ENCODE measurements at places on chromosomes 16 and 17.

GRCh38 chr17:21024024-21024423 is 18.8 kb downstream of the USP22 start:
- no peak for DNase-seq

DNA sequence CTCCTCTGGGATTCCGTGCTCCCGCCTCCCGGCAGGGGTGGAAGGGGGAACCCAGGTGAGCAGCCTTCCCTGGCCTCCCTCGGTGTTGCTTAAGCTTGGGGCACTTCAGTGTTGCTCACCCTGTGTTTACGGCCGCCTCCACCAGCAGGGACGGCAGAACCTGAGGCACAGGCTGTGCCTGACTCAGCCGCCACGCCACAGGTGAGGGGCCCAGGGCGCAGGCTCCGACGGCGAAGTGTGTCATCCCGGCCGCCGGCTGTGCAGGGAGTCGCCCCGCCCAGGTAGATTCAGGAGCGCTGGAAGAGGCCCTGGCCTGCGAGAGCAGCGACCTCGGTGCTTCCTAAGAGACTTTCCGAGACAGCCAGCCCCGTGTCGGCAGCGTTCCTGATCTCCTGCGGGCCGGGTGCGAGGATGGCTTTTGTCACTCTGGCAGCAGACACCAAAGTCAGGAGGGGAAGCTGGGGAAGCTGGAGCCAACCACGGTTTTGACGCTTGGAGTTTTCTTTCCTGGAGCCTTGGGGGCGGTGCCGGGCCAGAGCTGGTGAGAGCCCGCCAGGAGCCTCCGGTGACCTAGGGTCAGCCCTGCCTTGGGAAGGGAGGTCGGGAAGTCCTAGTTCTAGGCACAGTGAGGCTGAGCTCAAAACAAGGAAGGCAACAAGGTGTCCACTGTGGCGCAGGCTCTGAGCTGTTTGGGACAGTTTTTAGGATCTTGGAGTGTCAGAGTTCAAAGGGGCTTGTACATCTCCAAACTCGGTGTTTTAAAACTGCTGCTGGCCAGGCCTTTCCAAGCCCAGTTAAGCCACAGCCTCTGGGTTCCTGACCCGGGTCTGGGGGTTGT is 2.1 kb downstream of the GSE1 start:
- no peak for DNase-seq

DNA sequence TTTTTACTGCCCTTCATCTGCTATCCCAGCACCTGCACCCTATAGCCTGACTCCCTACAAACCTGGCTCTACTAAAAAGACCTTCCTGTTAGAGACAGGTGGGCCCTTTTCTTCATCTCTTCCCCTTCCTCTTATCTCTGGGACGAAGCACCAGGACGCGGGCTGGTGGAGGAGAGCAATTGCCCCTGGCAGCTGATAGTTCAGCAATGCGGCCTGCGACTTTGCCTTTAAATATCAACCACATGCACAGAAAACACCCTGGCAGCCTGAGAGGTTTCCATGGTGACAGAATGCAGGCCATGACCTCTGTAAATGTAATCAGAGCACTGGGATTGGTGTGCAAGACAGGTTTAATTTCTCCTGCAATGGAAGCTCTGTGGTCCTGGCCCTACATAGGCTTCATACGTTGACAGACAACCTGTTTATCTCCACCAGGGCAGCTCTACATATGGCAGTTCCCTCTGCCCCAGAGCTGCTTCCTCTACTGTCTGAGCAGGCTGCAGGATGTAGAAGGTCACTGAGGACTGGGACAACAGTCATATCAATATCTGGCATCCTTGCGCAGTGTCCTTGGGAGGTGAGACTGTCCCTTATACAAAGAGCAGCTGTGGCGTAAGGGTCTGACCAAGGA is 10.0 kb upstream of the SKAP1 start:
- DNase-seq: no peak

DNA sequence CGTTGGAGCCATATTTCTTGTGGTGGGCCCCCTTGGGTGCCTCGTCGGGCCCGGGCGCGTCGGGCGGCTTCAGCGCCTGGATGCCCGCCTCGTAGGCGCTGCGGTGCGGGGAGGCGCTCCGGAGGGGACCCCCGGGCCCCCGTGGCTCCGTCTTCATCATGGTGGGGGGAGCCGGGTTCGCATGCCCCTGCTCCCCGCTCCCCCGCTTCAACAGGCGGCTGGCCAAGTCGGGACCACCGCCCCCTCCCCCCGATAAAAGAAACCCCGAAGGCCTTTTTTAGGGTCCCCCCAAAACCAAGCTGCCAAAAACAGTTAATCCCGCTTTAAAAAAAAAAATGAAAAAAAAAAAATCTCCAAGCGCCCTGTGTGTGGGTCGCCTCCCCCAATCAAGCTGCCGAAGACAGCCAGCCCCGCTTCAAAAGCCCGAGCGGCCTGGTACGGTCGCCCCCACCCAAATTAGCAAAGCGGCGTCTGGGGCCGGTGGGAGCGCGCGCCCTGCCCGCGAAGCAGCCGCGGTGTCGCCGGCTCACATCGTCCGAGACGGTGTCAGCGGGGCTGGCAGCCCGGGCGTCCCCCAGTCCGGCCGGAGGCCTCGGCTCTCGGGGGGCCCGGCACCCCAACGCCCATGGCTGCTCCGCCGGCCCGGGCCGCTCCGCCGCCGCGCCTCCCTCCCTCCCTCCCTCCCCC is at the start of gene PPP1R9B:
Gene PPP1R9B, minus strand, starts transcription at position 324 of the 687 bp plus-strand sequence. Its CDS starts 164 bp downstream, at position 160.
- no peak for DNase-seq

DNA sequence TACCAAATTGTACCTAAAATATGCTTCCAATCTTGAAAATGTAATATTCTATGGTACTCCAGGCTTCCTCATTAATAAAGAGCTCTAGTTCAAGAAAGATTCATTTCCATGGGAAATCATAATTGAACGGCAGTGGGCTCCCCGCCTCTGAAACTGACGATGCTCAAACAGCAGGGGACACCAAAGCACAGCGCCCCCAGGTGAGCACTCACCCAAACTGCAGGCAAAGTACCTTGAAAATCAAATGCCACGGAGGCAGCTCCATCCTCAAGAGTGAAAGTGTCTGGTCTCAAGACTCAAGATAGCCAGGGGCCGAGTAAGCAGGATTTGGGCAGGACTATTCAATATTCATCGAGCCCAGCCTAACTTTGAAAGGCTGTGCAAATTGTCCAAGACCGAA is 217.4 kb upstream of the TNRC6C start:
- DNase-seq: peak; percentile 14
